ENCODE measurements at places on chromosomes 4 and X. TPM values are rescaled to one million over a fixed set of nuclear protein-coding genes. Genes with fewer than 3 reads are reported as not detected.

BRS3 gene
- total RNA-seq, result not detected

DNA sequence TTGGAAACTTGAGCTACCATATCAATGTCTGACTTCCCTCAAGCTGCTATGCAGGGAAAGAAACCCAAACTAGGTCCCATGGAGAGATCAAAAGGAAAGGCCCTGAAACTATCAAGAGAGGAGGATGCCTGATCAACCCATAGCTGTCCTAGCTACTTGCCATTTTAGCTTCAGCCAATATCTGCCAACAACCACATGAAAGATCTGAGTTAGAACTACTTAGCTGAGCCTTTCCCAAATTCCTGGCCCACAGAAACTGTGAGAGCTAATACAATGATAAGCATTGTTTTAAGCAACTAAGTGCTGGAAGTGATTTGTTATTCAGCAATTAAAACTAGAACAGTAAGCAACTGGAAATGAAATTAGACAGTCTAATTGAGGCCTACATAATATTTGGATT, 6.3 kb upstream of the ARHGEF38 start:
- DNase-seq, result no peak
- H3K36me3 ChIP-seq, result no peaks in the 10 kb centered on the region
- H3K4me1 ChIP-seq, result no peaks in the 10 kb centered on the region
- H3K27ac ChIP-seq, result no peak overlapping the region

DNA sequence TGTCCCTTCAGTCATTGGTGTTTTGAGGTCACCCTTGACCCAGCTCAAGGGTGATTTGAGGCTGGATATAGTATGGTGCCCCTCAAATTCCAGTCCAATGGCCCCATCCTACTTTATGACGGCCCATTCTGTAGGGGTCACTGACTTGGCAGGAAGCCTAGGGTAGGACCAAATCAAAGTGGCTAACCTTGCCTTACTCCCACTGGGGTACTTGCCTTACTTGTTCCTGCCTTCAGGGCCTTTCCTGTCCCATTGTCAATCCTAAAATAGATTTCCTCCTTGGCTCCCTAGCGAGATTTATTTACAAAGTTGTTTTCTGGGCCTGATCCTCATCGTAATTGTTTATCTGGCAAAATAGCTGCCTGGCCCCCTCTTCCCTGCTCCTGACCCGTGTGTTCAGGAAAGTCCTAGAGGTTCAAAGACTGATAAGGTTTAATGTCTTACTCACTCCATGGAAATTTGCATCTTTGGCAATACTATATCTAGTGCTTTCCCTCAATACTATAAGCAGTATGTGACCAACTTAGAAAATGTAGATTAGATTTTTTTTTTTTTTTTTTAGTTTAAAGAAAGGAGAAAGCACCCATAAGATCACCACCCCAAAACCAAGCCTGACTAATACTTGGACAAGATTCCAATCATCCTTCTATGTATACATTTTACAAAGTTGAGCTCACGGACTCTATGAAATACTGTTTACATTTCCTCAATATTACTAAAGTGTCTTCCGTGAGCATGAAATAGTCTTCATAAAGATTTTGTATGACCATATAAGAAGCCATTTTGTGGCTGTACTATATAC, 44.8 kb downstream of the MSN start:
- H3K4me3 ChIP-seq, result no peak overlapping the region
- H3K27ac ChIP-seq, result no peak overlapping the region
- H3K36me3 ChIP-seq, result no peaks in the 10 kb centered on the region
- no peaks in the 10 kb centered on the region for H3K27me3 ChIP-seq
- H3K4me1 ChIP-seq, result peaks cover 8% of the 10 kb centered on the region
- DNase-seq, result no peak

DNA sequence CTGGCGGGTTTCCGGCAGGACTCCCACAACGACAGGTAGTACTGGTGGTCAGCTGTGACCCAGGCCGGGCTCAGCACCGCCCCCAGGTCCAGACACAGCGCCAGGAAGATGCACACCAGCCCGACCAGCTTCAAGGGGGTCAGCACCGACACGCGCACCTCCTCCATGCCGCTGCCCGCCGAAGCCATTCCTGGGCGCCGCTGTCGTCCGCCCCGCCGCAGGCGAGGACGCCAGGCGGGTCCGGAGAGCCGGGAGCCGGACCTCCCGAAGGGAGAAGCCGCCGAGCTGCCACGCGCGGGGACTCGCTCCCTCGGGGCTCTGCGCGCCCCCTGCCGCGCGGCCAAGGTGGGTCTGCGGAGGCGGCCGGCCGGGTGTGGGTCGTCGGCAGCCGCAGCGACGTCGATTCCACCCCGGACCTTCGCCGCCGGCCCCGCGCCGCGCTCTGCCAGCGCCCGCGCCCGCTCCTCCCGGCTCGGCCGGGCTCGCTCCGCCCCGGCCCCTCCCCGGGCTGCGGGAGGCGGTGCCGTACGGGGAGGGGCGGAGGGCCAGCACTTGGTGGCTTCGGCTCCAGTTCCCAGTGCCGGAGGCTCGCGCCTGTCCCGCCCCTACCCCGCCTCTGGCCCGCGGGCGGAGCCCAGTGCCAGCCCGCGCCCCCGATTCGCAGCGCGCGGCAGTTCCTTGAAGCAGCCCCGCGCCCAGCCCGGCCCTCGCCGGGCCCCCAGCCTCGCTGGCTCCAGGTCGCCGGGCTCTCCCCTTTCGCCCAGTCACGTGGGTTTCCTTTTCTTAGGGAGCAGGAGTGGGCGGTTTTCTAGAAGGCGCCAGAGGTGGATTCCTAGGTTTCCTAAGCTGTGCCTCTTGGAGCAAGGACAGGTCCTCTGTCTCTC, at the start of gene TMEM47:
TMEM47 (minus strand) TSS at position 444 of the 884 bp plus-strand sequence; CDS start at position 188, 256 bp downstream.
- DNase-seq, result peak; percentile 72
- no peaks in the 10 kb centered on the region for H3K27me3 ChIP-seq
- H3K4me1 ChIP-seq, result no peaks in the 10 kb centered on the region
- H3K4me3 ChIP-seq, result peak within 1 kb of the TSS; percentile 65
- no peaks in the 10 kb centered on the region for H3K36me3 ChIP-seq
- H3K27ac ChIP-seq, result peak within 1 kb of the TSS; percentile 61
